ENCODE measurements at places on chromosomes 11 and 22.

DNA sequence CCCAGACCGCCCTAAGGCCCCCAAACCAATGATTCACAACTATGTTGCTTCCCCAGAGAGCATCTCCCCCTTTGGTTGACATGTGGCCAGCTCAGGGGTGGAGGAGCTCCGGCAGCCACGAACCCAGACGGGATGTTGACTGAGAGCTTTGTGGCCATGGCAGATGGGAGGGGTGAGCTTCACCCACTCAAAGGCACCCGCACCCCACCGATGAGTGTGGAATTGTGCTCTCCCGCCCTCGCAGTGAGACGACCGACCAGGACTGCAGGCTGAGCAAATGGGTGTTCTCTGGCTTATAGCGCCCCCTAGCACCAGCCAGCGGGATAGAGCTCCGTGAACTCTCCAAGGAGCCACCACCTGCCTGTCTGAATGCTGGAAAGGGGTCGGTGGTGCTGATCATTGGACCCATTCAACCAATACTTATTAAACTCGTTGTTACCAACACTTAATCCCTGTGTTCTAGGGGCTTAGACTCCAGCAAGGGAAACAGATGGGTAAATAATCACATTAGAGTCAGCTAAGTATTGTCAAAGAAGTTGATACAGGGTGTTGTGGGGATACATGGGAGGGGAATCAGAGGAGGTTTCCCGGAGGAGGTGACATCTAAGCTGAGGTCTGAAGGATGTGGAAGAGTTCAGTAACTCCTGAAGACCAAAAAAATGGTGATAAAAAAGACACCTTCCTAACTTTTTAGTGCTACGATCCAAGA, 4.5 kb upstream of the TIMP3 start:
- DNase-seq = peak; percentile 55

GRCh38 chr22:39959640-39960447, at the start of gene TMA7B:
TMA7B (plus strand) TSS chr22:39960397; CDS start chr22:39964375, 3,978 bp downstream.
- DNase-seq = peak; percentile 47

DNA sequence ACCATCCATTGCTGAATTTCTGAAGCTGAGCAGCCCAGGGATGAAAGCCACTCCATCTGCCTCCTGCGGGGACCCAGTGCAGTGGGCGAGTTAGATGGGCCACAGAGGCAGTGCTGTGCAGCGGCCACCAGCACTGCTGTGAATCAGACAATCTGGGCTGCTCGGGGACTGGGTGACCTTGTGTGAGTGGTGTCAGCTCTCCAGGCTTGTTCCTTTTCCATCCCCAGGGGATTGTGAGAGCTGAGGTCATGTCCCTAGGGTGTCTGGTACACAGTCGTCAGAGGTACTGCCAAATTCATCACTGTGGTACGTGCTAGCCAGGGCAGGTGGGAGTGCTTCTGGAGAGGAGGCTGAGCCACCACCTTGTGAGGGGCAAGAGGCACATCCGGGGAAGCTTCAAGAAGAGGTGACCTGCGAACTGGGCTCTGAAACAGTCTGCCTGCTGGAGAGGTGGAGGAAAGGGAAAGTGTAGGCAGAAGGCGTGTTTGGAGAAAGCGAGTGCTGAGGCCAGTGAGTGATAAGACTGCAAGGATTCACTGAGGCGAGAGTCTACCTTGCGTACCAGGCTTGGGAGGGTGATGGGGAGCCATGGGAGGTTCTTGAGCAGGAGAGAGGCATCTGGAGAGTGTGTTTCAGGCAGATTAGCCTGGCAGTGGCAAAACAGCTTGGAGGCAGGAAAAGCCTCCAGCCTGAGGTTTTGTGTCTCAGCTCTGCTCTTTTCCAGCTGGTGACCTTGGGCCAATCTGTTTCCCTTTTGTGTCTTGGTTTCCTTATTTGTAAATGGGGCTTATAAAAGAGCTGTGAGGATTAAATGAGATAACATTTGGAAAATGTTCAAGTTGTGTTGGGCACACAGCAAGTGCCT, 22.7 kb downstream of the CACNA1I start:
- DNase-seq = no peak

GRCh38 chr22:17233348-17234043, 14.3 kb upstream of the ADA2 start:
- no peak for DNase-seq

DNA sequence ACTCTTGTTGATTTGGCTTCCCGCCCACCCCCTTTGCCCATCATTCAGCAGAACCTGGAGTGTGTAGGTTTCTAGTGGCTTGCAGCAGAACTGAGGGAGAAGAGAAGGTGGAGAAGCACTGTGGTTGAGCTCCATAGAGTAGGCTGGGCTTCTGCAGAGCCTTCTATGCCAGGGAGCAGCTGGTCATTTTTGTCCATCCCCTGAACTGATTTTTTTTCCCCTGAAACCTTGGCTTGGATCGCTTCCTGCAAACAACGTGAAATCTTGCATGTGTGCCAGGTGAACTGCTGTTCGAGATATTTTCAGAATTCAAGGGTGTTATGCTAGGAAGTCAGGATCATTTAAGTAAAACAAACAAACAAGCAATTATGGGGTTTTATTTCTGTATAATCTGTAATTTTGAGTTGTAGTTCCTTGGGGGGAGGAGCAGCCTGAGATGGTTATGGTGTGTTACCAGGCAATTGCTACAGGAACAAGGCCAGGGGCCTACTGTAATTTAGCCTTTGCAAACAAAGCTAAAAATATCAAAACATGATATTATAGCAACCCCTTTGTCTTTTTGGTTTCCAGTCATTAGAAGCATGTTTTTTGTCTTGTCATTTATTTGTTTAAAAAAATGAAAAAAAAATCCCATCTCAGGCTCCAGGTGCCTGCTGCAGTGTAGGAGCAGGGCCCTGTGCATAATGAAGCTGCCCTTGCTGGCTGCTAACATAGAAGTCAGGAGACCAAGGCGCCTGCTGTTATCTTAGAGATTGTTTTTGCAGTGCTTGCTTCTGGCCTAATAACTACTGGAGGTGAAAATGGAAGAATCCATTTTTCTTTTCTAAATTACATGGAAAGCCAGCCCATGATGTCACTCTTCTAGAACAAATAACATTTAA, 152.4 kb upstream of the TTC12 start:
- DNase-seq = no peak

DNA sequence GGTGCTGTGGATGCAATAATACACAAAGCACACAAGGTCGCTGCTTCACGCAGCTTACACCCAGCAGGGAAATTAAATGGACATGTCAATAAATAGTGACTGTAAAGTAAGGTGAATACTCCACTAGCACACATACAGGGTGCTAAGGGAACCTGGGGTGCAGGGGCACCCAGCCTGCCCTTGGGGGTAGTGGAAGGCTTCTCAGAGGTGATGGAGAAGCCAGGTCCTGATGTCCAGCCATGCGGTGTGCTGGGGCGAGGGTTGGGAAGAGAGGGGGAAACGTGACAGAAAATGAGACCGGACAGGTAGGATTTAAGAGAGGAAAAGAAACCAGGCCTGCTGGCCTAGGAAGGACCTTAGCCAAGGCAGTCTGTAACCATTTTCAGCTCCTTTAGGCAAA, 200.5 kb downstream of the GRIK4 start:
- no peak for DNase-seq

DNA sequence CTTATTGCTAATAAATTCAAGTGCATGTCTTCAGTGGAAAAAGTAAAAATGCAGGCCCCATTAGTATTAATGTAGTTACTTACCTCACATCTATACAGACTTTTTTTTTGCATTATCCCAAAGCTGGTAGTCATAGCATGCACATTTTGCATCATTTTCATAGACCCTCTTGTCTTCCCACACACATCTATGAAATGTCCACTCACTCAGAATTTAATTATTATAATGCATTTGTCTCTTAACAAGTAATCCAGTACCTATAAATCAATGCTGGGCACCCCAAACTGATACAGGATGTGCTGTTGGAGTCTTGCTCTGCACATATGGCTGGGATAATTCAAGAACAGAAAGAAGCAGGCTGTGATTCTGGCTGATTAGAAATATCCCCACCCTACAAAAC, 370.4 kb upstream of the FAT3 start:
- no peak for DNase-seq

GRCh38 chr11:111741751-111742150, 24.4 kb downstream of the PPP2R1B start:
- no peak for DNase-seq

DNA sequence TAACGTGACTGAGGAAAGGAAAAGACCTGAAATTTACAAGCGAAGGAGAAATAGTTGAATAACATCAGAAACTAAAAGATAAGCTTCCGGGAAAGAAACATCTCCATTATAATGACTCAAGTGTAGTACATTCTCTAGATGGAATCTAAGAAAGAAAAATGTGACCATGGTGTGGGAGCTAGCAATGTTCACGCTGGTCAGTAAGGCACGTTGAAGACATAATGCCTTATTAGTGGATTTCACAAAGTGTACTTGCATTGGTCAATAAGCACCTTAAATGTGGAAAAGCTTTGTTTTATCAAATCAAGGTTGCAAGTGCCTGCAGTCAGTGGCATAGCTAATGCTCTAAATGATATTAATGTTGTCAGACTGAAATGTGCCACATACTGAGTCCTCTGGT, 2.8 kb upstream of the LARGE1 start:
- no peak for DNase-seq

DNA sequence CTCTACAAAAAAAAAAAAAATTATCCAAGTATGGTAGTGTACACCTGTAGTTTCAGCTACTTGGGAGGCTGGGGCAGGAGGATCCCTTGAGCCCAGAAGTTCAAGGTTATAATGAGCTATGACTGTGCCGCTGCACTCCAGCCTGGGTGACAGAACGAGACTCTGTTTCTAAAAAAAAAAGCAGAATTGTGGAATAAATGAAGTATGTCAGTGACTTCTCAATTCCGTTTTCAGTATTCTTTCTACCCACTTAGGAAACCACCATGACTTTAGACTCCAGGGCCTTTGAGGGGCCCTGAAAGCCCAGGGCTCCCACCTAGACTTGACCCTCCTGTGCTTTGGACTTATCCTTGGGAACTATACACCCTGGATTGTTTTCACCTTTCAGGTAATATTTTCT, 6.5 kb upstream of the NUP160 start:
- peak; percentile 60 for DNase-seq

DNA sequence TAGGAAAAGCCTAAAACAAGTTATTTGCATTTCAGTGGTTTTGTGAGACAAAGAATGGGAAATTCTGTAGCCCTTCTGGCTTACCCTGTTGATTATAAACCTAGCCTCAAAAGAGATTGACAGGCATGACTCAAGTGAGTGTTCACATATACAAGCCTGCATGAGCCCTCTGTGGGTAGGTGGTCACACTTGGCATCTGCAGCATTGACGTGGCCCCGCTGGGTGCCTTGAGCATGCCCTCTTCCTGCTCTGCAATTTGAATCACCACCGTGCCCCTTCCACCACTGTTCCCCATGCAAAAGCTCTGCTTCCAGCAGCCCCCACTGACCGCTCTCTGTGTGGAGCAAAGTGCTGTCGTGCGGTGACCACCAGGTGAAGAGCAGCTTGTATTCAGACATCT, 21.0 kb upstream of the ADSL start:
- no peak for DNase-seq

- no peak for DNase-seq
Observed at GRCh38 chr11:90309693-90310092, 86.8 kb upstream of the CHORDC1 start.

DNA sequence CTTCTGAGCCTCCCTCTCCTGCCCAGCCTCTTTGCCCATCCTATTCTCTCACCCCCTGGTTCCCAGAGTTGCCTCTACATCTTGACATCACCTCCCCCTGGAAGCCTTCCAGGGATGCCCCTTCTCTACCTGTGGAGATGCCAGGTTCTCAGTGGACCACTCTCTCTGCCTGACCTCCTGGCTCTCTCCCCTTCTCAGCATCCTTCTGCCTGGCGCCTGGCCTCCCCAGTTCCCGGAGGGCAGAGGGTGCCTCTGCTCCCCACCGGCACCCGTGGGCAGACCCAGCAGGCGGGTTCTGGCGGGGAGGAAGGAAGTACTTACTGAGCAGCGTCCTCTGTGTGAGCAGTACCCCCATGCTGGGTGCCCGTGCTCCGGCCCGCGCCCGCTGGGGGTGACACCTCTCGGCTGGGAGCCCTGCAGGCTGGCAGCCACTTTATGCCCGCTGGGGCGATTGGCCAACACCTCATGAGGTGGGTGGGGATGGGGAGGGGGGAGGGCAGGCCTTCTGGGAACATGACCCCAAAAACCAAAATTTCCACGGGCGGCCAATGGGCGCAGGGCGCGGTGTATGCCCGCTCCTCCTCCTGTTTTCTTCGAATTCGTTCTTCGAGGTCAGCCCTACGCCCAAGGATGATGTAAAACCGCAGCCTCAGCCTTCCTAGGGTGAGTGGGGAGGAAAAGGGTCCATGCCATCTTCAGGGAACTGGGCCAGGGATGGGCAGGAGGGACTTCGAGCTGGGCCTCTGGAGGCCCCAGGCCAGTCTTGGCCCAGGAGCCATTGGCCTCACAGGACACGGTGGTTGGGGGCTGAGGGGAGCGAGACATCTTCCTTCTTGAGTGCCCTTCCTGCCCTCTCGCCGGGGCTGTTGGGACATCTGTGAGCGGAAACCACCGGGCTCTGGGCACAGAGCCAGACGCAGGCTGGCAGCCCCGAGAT, at the start of gene OSM:
Gene OSM (minus strand): TSS at position 407 of the 937 bp plus-strand sequence. CDS start 52 bp downstream, at position 355.
- DNase-seq = peak; percentile 87

DNA sequence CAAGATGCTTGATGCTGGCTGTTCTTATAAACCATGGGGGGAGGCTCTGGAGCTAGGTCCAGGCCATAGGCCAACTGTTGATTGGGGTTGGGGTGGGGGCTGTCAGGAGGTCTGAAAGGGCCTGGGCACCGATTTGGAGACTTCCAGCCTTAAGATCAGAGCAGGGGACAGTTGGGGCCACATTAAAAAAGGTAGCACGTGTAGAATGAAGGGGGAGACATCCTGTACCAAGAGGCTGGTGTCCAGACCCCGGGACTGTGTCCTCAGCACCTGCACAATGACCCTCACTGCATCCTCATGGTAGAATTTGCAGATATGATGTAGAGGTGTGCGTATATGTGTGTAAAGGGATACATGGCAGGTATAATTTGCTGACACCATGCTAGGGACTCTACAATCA, 12.4 kb upstream of the TBX1 start:
- DNase-seq = no peak

- DNase-seq = peak; percentile 74
Observed at GRCh38 chr11:95605271-95605940, 184.2 kb downstream of the FAM76B start.

- no peak for DNase-seq
Observed at GRCh38 chr11:33895752-33896137, 3.9 kb upstream of the LMO2 start.

GRCh38 chr11:101931692-101932091, 15.4 kb upstream of the ANGPTL5 start:
- DNase-seq = no peak

DNA sequence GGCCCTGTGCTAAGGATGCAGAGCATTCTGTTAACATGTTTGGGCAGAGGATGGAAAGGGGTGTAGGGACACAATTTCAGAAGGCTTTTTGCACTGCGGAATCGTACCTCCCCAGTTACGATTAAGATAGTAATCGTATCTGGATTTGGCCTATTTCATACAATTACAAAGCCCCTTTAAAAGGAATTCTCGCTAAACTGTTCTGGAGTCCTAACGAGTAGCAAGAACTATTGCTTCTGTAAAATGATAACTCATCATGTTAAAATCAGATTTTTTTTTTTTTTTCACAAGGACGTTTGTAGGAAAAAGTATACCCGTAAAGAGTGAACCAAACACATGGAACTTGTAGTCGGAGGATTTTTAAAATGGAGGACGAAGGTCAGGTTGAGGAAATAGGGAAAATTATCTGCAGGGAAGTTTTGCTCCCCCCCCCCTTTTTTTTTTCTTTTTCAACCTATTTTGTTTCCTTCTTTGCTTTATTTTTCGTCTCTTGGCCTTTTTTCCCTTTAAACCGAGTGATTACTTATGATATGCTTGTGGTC, 934 bp downstream of the HSD17B12 start:
- DNase-seq = peak; percentile 24

- DNase-seq = no peak
Observed at GRCh38 chr22:31243339-31244045, 31.4 kb downstream of the LIMK2 start.

GRCh38 chr11:45021692-45022141, 71.0 kb upstream of the TP53I11 start:
- DNase-seq = no peak

Data from inflammatory macrophage treated with lipopolysaccharide for 4 hours (primary cell).